Right atrium auricular region (tissue), 2 donors: ENCODE measurements at places on chromosomes 7 and 10. TPM values are rescaled to one million over a fixed set of nuclear protein-coding genes. Genes with fewer than 3 reads are reported as not detected.

VIPR2 gene
- total RNA-seq = 3.8 TPM

GRCh38 chr10:79353000-79353406, 5.7 kb downstream of the PPIF start:
- DNase-seq = no peak

DNA sequence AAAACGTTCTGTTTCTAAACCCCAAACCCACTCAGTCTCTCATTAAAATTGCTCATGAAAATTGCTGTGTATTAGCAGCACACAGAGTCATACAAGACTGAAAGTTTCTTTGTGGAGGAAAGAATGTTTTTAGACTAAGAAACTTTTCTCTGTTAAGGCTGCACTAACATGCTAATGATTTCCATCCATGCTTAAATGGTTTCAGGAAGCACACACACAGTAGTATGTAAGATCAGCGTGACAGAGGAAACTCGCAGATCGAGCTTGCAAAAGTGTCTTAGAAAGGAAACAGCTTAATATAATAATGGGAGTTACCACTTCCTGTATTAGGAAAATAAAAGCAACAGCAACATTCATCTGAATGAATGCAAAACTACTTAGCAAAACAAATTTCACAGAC, 112.7 kb downstream of the ICA1 start:
- no peak for DNase-seq

DNA sequence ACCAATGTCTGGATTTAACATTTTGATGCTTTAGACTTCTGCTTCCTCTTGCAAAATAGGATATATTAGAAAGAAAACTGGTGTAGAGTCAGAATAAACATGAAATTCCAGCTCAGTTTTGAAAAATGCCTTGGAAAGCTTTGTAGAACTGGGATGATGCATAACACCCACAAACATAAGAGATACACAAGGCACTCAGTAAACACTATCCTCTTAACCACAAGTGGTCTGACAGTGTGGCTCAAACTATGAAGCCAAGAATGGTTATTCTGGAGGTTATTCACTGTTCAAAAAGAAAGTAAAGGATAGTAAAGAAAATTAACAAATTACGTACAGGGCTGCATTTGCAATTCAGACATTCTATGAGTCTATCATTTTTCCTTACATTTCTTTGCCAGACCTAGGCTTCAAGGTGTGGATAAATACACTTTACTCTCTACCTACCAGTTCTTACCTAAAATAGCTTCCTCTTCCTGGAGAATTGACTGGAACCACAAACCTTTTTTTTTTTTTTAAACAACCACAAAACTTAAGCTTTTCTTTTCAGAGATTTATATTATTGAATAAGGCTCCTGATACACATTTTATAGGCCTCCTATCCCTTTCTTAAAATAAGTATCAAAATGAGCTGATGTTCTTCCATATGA, 9.0 kb upstream of the RSBN1L start:
- no peak for DNase-seq

- no peak for DNase-seq
These were observed 91.8 kb downstream of the PTPRN2 start for GRCh38 chr7:158495786-158496185.
